Ovary (tissue), 10 donors: ENCODE measurements at places on chromosomes 7 and 10.
A peak's percentile ranks its signal among the peaks of the same experiment; 100 is the strongest.

- DNase-seq, result no peak
These were observed 78.9 kb downstream of the CACNB2 start for GRCh38 chr10:18219146-18219545.

DNA sequence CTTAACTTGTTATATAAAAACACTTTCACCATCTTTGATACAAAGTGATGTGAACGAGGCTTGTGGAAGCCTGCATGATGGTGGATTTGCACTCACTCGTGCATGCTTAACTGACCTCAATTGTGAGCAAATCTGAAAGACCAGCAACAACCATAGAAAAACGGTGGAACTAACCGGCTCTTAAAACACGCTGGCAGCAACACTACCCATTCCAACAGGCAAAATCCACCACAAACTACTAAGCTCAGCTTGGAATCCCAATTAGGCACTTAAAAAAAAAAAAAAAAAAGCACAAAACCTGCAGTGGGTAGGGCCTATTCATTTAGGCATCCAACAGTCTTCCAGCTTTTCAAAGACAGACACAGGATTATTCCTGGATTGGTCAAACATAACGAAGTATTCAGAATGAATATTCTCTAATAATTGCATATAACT, 1.8 kb downstream of the GDI2 start:
- no peak for DNase-seq

GRCh38 chr7:139231513-139232376, 708 bp downstream of the UBN2 start:
- DNase-seq, result peak; percentile 42

DNA sequence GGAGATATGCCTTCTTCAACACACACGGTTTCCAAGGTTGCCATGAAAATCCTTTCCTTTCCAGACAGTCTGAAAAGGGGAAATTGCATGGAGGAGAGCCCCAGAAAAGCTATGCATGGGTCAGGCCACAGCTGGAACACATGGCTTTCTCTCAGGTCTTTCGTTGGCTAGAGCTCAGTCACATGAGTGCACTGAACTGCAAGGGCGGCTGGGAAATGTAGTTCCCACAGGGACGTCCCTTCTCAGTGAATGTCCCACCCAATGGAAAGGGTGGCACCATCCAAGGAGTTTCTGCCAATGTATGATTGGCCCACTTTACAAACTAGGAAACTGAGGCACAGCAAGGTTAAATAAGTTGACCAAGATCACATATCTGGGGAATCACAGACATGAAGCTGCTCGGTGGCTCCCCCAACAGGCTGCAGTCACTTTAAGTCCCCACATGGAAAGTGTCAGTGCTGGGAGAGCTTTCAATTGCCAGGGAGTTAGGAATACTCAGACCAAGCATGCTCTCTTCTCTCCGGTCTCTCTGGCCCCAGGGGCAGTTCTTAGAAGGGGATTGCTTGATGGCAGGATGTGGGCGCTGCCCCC, 571.3 kb downstream of the GLRX3 start:
- no peak for DNase-seq

DNA sequence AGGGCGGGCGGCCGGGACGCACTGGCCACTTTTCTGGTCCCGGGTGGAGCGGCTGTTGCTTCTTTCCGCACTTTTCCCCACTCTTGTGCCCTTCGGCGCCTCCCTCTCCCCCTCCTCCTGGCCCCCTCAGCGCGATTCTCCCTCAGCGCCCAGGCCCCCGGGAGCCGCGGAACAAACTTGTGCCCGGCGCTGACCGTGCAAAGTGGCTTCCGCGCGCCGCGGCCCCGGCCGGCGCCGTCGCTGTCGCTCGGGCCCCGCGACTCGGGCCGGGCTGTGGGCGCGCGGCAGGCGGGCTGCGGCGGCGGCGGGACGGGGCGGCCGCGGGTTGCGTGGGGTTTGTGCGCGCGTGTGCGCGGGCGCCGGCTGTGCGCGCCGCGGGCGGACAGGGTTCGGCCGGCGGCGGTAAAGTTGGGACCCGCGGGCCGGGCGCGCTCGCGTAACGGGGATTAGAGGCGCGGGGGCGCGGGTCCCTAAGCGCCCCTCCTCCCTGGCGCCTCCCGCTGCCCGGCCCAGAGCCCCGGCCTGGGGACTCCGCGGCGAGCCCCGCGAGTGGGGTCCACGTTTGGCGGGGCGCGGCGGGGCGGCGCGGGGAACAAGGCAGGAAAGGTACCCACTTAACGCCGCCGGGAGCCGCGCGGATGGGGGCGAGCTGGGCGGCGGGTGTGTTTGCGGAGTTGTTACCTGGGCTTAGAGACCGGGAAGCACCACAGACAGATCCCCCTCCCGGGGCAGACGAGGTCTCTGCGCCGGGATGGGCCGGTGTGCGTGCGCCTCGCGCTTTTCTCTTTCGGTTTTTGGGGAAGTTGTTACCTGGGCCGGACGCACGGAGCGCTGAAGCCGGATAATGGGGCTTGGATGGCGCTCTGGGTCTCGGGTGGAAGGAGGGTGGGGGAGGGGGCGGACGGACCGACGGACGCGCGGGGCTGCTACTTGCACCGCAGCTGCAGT, 860 bp downstream of the ZEB1 start:
- peak; percentile 63 for DNase-seq

DNA sequence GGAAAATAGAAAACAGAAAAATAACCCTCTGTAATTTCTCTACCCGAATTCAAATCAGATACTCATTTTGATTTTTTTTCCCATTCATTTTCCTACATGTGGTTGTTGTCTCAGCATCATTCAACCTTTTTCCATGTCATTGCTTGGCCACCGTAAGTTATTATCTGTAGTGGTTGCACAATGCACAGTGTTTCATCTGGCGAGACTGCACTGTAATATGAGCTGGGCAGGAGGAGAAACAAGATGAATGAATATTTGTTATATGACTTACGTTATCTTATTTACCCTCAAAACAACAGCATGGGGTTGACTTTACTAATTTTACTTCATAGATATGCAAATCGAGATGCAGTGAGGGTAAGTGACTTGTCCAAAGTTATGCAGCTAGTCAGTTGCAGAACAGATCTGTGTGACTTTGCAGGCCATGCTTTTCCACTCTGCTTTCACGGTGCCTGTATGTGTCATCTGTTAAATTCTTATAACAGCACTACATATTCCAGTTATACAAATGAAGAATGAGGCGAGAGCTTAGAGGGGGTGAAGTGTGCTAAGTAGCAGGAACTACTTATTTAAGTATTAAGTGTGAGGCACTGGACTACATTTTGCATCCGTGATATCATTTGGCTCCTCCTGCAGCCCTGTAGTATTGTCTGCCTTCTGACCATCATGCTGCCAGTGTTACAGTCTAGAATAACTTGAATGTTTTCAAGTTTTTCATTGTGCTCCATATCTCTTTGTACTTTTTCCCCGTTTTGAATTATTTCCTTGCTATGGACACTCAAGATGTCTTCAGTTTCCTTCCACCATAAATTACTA, 56.7 kb downstream of the ZMYND11 start:
- DNase-seq, result no peak

- no peak for DNase-seq
These were observed 302.4 kb downstream of the PTEN start for GRCh38 chr10:88165849-88166271.

- no peak for DNase-seq
These were observed 50.0 kb upstream of the KCNMA1 start for GRCh38 chr10:77687621-77688020.

GRCh38 chr10:113274176-113274829, 278.6 kb upstream of the HABP2 start:
- no peak for DNase-seq

DNA sequence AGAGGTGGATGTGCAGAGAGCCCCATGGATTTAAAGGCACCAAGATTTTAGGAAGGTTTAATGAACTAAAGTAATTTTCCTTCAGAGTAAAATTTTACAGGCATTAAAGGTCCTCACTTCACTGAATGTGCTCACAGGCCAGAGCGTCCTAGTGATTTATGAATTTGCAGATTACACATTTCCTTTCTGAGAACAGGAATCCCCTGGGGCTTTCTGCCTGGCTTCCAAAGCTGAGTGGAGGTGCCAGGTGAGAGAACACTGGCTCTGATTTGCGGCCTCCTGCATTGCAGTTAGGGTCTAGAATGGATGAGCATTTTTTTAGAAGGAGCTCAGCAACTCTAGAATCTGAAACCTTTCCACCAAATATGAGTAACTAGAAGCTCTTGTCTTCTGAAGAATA, 194.3 kb downstream of the SORCS3 start:
- DNase-seq, result no peak
